ENCODE measurements at places on chromosomes 7 and 10. TPM values are rescaled to one million over a fixed set of nuclear protein-coding genes. Genes with fewer than 3 reads are reported as not detected.

- no peaks in the 10 kb centered on the region for H3K27me3 ChIP-seq
- no peak overlapping the region for H3K4me3 ChIP-seq
- no peaks in the 10 kb centered on the region for H3K36me3 ChIP-seq
- no peak for DNase-seq
Measured at GRCh38 chr10:38076687-38077086, 17.4 kb upstream of the ZNF37A start.

DNA sequence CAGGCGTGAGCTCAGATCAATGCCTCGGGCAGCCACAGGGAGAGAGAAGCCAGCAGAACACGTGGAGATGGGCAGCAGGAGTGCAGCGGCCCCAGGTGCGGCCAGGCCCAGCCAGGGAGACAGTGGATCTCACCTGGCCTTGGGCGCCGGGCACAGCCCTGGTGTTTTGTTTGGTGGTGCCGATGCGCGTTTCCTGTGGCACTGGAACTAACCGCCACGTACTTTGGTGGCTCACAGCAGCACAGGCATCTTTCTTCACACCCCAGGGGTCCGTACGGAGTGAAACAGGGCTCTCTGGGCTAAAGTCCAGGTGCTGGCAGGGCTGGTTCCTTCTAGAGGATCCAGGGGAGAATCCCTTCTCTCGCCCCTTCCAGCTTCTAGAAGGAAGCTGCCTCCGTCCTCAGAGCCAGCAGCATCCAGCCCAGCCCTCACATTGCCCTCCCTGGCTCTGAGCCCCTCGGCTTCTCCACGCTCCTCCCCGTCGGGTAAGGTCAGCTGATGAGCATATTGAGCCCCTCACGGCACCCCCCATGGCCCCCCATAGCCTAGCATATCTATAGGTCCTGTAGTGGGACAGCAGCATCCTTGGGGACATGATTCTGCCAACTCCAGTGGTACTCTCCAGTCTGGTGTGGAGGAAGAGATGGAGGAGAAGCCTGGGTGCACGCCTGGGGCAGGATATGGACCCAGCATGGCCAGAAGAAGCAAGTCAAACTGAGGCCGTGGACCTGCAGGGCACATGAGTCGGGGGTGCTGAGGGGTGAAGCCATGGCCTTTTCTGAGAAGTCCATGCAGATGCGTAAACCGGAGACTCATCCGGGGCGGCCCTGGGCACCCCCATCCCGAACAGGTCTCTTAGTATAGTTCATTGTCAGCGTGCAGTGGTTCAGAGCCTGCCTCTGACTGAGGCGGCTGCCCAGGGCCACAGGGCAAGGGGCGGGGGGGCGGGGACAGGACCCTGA is 43.4 kb upstream of the PPP2R2D start:
- no peak overlapping the region for H3K27ac ChIP-seq
- no peak overlapping the region for H3K4me3 ChIP-seq
- no peaks in the 10 kb centered on the region for H3K36me3 ChIP-seq
- H3K27me3 ChIP-seq, result no peaks in the 10 kb centered on the region

GRCh38 chr10:123229927-123230630 is 75.9 kb downstream of the BUB3 start:
- no peak for DNase-seq
- no peak overlapping the region for H3K4me3 ChIP-seq
- H3K36me3 ChIP-seq, result no peaks in the 10 kb centered on the region
- H3K27ac ChIP-seq, result no peak overlapping the region
- no peaks in the 10 kb centered on the region for H3K27me3 ChIP-seq
- H3K4me1 ChIP-seq, result no peaks in the 10 kb centered on the region

DNA sequence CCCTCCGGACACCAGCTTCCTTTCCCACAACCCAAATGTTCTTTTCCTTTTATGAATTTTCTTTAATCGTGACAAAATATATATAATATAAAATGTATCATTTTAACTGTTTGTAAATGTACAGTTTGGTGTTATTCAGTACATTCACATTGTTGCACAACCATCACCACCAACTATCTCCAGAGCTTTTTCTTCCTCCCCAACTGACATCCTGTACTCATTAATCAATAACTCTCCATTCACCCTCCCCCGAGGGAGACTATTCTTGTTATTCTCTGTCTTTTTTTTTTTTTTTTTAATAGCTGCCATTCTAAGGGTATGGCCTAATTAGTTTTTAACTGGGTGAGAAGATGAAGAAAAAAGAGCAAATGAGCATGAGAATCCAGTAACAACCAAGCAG is 30.6 kb upstream of the ITGB1 start:
- H3K36me3 ChIP-seq, result no peaks in the 10 kb centered on the region
- no peak overlapping the region for H3K4me3 ChIP-seq
- H3K27me3 ChIP-seq, result no peaks in the 10 kb centered on the region
- peaks cover 10% of the 10 kb centered on the region for H3K4me1 ChIP-seq

GRCh38 chr10:107739951-107740350 is 575.4 kb upstream of the SORCS1 start:
- no peaks in the 10 kb centered on the region for H3K27me3 ChIP-seq
- no peak overlapping the region for H3K27ac ChIP-seq
- no peaks in the 10 kb centered on the region for H3K4me1 ChIP-seq
- no peak overlapping the region for H3K4me3 ChIP-seq
- H3K36me3 ChIP-seq, result no peaks in the 10 kb centered on the region
- no peak for DNase-seq

DNA sequence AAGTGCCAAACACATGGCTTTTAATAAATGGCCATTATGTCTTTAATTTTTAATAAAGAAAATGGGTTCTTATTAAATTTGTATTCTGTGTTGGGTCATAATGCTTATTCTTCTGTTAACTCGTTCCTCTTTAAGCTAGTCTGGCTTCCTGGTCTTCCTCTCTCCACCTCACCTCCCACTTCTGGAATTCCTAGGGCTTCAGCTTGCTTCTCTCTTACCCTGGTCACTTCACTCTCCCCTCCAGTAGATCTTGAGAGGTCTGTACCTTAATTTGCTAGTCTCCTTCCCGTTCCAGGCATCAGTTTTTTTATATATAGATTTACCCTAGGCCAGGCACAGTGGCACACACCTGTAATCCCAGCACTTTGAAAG is 111.2 kb downstream of the RALA start:
- H3K4me3 ChIP-seq, result peak overlapping the region; percentile 76
- no peaks in the 10 kb centered on the region for H3K27me3 ChIP-seq
- H3K36me3 ChIP-seq, result no peaks in the 10 kb centered on the region
- H3K27ac ChIP-seq, result peak overlapping the region; percentile 92
- DNase-seq, result no peak
- peaks cover 11% of the 10 kb centered on the region for H3K4me1 ChIP-seq

PDZD7 gene
- 1.5 TPM for total RNA-seq

A1CF gene
- total RNA-seq, result 36.0 TPM

C10orf62 gene
- not detected for total RNA-seq
